ENCODE measurements at places on chromosomes 6 and 20.

- no peak for DNase-seq
Observed at GRCh38 chr6:2952557-2953095, 18.7 kb downstream of the SERPINB6 start.

DNA sequence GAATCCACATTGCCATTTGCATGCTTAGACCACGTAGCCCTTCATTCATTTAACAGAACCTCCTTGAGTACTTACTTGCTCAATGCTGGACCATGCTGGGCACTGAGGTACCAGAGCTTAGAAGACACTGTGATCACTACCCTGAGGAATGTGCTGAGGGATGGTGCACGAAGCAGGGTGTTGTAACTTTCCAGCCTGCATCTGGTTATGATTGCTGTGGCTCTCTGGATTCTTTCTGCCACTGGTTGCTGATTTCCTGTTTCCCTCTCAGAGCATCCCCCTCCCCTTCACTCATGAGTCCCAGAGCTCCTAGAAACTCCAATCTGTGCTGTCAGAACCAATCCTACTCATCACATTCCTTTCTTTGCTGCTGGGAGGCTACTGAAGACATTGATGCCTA is 537.4 kb downstream of the PTPRT start:
- DNase-seq = no peak

DNA sequence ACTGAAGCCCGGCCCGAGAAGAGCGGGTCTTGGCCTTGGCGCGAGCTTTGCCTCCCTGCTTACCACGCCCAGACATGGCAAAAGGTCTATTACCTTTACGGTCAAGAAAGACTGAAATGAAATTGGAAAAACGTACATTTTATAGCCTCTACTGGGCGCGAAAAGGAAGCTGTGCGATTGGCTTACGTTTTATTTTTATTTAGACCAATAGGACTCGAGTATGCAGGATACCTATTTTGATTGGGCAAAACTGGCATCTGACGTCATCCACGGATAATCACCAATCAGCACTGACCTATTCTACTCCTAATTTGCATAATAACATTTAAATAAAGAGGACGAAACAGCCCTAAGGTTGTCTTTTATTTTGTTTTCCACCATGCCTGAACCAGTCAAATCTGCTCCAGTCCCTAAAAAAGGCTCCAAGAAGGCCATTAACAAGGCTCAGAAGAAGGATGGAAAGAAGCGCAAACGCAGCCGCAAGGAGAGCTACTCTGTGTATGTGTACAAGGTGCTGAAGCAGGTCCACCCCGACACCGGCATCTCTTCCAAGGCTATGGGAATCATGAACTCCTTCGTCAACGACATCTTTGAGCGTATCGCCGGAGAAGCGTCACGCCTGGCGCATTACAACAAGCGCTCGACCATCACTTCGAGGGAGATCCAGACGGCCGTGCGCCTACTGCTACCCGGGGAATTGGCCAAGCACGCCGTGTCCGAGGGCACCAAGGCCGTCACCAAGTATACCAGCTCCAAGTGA is 97.4 kb downstream of the OR2B2 start:
- no peak for DNase-seq

- DNase-seq = peak; percentile 96
Observed at GRCh38 chr20:39282619-39283092, 320.5 kb downstream of the DHX35 start.

DNA sequence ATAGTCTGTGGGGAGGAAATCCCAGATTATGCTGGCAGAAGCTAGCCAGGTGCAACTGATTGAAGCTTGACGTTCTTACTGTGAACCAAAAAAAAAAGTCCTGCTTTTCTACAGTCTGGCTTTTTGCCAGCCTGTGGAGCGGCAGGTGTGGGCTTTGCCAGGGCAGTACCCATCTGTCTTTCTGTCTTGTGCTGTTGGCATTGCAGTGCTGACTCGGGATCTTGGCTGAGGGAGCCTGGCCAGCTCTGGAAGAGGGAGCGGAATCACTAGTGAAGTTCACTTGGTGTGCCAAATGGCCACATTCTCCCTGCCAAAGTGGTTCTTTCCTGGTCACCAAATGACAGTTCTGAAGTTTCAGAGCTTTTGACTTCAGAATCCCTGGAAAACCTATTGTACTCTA is 5.0 kb downstream of the KIF3B start:
- peak; percentile 94 for DNase-seq

DNA sequence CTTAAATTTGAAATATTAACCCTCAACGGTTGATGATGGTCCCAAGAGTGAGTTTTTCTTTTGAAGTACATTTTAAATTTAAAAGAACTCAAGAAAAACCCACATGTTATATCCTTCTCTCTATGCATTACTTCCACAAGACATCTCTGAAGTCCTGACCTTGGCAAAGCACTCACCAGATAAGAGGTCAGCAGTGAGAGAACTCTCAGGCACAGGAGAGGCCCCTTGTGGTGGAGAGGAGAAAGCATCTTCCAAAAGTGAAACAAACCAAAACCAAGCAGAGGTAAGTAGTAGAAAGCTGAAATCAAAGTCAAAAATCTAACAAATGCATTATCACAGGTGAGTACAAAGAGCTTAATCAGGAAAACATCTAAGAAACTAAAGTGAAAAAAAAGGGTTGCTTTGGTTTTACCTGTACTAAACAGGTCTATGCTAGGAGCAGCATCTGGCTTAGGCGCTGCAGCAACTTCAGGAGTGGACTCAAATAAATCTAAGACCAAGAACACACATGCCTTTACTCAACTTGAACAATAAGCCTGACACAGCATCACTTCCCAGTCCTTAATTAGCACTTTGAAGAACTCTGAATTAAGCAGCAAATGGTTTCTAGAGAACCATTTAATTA is 80.5 kb downstream of the PRSS35 start:
- no peak for DNase-seq

GRCh38 chr6:111922454-111923297 is 49.4 kb upstream of the FYN start:
- peak; percentile 30 for DNase-seq
